Omental fat pad (tissue), 4 donors: ENCODE measurements at places on chromosomes 1 and 21. TPM values are rescaled to one million over a fixed set of nuclear protein-coding genes. Genes with fewer than 3 reads are reported as not detected.

GRCh38 chr1:19636065-19636464 lies 8.0 kb upstream of the NBL1 start:
- DNase-seq: no peak

GRCh38 chr21:26784974-26785373 lies 60.2 kb downstream of the ADAMTS1 start:
- DNase-seq: no peak

Gene CIART
- 0.75 TPM for total RNA-seq

Gene CD5L
- 0.46 TPM for total RNA-seq
